WERI-Rb-1 (cell line): ENCODE measurements at places on chromosomes 4 and X.

GRCh38 chr4:143531380-143531779 is 17.9 kb downstream of the SMARCA5 start:
- no peak for DNase-seq

GRCh38 chr4:116870686-116871085 is 214.7 kb downstream of the TRAM1L1 start:
- no peak for DNase-seq

DNA sequence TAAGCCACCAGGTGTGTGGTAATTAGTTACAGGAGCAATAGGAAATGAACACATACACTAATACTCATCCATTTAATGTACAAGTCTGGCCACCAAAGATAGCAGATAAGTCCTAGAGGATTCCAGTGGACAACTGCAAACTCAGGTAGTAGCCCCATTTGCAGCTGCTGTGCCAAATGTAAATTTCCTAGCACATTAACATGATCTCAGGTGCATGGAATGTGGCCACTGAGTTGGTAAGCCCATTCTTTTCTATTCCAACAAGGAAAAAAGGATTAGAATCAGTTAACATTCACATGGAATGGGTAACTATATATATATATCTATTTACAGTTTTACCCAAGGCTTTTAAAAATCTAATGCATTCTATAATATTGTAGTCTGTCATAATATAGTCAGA is 23.3 kb upstream of the FRAS1 start:
- no peak for DNase-seq

- no peak for DNase-seq
Measured at GRCh38 chrX:46256875-46257274, 288.3 kb downstream of the ZNF674 start.

GRCh38 chr4:73311428-73311827 is 52.8 kb upstream of the ANKRD17 start:
- DNase-seq, result no peak

- DNase-seq, result no peak
Measured at GRCh38 chrX:45379236-45379635, 178.6 kb upstream of the DIPK2B start.

- DNase-seq, result no peak
Measured at GRCh38 chr4:126800575-126801141, 832.1 kb upstream of the INTU start.

DNA sequence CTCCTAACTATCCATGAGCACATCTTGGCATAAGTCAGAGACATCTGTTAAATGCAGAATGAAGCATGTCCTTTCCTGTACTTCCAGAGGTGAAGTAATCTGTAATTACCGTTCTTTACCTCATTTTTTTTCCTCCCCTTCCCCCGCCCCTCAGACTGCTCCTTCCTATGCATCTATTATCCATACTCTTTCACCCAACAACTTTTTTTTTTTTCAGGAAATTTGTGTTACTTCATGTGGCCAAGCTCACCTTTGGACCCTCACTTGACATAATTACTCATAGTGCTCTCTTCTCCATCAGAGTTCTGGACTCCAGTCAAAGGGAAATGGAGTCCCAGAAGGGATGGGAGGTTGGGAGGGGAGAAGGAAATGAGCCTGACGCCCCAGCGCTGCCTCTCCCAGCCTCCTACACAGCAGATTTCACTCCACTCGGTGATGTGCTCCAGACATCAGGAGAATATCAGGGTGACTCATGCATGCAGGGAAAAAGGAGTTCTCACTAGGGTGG is 568.8 kb downstream of the STIM2 start:
- no peak for DNase-seq

DNA sequence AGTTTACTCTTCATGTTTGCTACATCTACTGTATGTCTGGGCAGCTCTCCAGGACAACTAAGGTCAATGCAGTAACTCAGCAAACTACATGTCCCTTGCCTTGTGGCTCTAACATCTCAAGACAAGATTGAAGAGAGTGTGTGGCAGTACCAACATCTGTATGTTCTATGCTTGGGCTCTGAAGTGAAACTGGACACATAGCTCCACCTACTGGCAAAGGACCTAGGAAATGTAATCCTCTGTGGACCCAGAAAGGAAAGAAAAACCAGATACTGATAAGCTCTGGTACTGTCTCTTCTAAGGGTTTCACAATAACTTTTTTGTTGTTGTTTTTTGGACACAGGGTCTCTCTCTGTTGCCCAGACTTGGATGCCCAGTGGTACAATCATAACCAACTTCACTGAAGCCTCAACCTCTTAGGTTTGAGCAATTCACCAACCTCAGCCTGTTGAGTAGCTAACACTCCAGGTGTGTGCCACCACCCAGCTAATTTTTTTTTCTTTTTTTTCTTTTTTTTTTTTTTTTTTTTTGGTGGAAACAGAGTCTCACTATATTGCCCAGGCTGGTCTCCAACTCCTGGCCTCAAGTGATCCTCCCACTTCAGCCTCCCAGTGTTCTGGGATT is 64.1 kb downstream of the QDPR start:
- DNase-seq, result peak; percentile 57

DNA sequence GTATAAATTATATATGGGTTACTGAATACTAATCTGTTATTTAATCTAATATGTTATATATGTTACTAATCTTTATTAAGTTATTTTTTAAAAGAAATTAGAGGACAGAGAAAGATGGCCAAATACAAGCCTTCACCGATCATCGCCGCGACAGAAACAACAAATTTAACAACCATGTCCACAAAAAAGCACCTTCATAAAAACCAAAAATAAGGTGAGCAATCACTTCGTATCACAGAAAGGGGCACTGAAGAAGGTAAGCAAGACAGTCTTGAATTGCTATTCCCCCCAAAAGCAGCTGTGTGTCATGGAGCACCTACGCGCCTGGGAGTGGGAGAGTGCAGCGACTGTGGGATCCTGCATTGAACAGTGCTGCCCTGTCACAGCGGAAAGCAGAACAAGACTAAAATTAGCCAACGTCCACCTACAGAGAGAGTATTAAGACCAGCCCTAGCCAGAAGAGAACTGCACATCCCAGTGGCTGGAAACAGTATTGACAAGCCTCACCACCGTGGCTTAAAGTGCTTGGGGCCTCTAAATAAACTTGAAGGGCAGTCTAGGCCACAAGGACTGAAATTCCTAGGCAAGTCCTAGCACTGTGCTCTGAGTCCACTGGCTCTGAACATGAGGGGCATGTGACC is 38.5 kb downstream of the LRBA start:
- DNase-seq, result no peak

DNA sequence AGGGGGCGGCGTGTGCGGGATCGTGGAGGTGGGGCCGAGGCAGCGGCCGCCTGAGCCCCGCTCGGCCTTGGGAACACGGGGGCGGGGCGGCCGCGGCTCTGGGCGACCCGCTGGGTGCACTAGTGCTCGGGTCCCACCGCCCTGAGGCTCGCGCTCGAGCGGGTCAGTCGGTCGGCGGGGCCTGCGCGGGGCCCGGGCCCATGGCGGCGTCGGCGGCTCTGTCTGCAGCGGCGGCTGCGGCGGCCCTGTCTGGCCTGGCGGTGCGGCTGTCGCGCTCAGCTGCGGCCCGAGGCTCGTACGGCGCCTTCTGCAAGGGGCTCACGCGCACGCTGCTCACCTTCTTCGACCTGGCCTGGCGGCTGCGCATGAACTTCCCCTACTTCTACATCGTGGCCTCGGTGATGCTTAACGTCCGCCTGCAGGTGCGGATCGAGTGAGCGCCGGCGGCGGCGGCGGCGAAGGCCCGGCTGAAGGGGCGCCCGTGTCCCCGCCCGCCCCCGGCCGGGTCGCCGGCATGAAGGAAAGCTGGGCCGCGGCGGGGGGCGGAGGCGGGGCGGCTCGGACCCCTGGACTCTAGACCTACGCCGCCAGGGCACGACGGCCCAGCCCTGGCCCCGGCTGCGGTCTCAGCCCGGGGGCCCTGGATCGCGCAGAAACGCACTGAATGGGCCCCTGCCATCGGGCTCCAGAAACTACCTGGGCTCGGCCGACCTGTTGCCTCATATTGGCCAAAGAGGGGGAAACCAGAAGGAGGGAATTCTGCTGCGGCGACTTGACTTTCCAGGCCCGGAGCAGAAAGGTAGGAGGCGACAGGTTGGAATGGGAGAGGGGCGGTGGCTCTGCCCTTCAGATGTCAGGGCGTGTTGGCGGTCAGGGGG is at the start of gene SMIM10L2A:
SMIM10L2A (plus strand) TSS at position 13 of the 878 bp plus-strand sequence; CDS start at position 201, 188 bp downstream.
- DNase-seq, result no peak

DNA sequence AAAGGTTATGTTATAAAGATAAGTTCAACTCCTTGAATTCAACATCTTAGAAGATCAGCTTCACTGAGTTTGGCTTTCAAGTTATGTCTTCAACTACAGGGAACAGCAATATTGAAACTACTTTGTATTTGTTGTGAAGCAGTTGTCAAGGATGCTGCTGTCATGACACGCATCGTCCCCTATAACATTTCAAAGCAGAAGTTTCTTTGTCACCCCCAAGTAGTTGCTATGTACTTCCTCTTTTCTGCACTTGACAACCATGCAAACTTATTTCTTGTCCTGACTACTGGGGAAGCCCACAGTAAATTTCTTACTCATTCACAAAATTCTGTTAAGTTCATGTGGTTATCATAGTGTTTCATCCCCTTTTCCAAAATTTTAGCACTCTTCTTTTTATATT is 14.3 kb downstream of the ANTXR2 start:
- no peak for DNase-seq

DNA sequence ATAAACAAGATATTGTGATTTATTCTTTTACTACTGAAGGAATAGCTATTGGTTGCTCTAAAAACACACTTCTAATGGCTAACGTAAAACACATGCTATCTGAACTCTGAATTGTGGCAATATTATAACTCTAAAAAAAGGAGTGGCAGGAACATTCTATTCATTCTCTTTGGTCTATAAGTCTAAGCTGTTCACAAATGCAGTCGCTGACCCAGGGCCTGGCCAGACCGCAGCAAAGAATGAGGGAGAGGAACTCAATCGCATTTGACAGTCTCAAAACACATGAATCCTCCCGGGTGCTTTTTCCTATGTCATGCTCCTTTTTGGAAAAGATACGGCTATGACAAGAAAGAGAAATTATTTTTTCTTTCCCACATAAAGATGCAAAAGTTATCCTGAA is 651.6 kb upstream of the PITX2 start:
- no peak for DNase-seq

GRCh38 chr4:6943012-6943884 is 33.6 kb downstream of the TBC1D14 start:
- DNase-seq, result no peak

DNA sequence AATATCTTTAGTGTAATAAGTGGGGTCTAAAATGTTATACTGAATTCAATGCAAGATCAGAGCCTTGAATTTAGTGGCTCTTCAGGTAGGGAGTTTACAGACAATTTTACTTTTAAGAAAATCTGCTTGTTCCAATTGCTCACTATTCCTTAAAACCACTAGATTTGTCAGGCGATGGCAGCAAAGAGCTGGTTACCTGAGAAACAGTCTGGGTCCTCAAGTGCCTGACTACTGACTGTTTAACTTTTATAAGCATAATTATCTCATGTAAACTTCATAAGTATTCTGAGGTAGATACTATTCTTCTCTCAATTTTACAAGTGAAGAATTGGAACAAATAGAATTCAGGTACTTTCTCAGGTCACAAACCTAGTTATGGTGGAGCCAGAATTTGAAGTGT is 84.3 kb downstream of the RRAGB start:
- no peak for DNase-seq

DNA sequence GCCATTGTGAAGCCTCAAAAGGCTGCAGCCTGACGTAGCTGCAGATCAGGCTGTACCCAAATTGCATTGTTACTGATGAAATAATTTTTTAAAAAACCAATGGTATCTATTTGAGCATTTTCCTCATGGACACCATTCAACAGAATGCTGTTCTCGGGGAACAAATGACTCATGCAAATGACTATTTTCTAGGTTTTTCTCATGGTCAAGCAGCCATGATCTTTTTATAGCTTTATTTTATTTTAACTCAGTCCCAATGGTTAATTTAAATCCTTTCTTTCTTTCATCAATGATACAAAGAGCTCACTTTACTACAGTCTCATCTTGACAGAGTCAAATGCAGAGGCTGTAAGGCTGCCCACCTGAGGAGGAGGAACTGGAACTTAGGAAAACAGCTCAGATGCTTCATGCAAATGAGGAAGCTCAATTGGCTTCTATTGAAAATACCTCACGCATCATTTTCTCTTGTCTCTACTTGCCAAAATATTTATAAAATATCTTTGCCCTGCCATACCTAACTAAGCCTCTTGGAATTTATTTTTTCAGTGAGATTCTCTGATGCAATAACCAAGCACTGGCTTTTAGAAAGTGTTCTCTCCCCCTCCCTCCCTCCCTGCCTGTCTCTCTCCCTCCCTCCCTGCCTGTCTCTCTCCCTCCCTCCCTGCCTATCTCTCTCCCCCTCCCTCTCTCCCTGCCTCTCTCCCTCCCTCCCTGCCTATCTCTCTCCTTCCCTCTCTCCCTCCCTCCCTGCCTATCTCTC is 81.0 kb downstream of the SORBS2 start:
- DNase-seq, result no peak

DNA sequence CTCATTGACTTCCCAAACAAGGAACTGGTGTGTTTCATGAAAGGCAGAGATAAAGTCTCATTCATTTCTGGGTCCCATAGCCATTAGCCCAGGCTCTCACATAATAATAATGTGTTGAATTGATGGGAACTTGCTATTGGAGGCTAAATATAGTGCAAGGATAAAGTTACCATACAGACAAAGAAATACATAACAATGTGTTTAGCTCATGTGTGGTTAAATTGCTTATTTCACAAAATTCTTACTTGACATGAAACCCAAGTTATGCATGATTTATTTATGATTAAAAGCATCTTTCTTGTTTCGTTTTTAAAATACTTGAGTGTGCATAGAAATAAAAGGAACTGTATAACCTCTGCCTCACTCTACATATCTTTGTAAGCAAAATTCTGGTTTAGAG is 37.3 kb upstream of the LPAR4 start:
- no peak for DNase-seq

DNA sequence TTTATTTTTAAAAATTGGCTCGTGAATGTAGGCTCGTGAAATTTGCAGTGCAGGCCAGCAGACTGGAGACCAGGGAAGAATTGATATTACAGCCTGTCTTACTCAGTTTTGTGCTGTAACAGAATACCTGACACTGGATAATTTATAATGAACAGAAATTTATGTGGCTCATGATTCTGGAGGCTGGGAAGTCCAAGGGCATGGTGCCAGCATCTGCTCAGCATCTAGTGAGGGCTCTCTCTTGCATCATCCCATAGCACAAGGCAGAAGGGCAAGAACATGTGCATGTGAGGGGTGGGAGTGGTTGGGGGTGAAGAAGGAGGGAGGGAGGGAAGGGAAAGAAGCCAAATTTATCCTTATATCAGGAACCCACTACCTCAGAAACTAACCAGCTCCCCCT is 13.7 kb upstream of the CLTRN start:
- DNase-seq, result no peak
